Activated CD8-positive, alpha-beta T cell treated with anti-CD3 and anti-CD28 coated beads for 36 hours (primary cell): ENCODE measurements at places on chromosomes 1 and 21.
A peak's percentile ranks its signal among the peaks of the same experiment; 100 is the strongest.

GRCh38 chr1:69914976-69915765, 290.2 kb downstream of the LRRC40 start:
- no peak for DNase-seq
- no peaks in the 10 kb centered on the region for H3K27me3 ChIP-seq
- H3K27ac ChIP-seq: no peak overlapping the region
- H3K4me1 ChIP-seq: no peaks in the 10 kb centered on the region
- H3K4me3 ChIP-seq: no peak overlapping the region
- H3K36me3 ChIP-seq: no peaks in the 10 kb centered on the region

GRCh38 chr1:71295350-71295749, 214.5 kb upstream of the ZRANB2 start:
- H3K27me3 ChIP-seq: no peaks in the 10 kb centered on the region
- no peaks in the 10 kb centered on the region for H3K36me3 ChIP-seq
- no peaks in the 10 kb centered on the region for H3K4me1 ChIP-seq
- no peak overlapping the region for H3K4me3 ChIP-seq
- DNase-seq: no peak

DNA sequence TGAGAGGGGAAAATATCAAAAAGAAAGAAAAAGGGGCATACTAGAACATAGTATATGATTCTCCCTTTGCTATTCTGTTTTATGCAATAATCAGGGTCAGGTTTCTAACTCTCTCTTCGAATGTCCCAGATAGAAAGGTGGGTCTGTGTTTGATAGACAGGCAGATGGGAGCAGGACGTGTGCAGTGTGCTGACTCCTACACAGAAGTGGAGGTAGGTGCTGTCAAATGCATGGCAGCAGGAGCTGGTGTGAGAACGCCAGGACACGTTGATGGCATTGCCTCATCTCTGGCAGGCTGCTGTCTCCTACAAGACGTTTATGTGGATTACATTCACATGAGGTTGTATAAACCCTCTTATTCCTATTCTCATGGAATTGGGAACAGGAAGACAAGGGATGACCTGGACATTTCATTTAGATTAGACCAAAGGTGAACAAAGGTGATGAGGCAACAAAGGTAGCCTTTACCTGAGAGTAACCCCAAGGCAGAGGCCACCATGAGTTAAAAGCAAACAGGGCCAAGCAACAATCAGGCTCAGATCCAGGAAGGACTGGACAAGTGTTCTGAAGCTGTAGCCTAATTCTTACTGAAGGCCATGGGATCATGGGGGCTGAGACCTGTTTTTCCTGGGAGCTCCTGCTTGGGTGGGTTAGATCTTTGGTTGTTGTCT, 37.8 kb downstream of the KCNK1 start:
- peaks cover 4% of the 10 kb centered on the region for H3K27me3 ChIP-seq
- no peaks in the 10 kb centered on the region for H3K4me1 ChIP-seq
- H3K36me3 ChIP-seq: no peaks in the 10 kb centered on the region
- DNase-seq: no peak

- no peak overlapping the region for H3K4me3 ChIP-seq
- DNase-seq: no peak
- H3K36me3 ChIP-seq: no peaks in the 10 kb centered on the region
- peaks cover 2% of the 10 kb centered on the region for H3K27me3 ChIP-seq
Observed at GRCh38 chr1:158706096-158706495, 5.6 kb upstream of the OR6K2 start.

GRCh38 chr21:36852293-36852692, 114.2 kb downstream of the HLCS start:
- no peaks in the 10 kb centered on the region for H3K27me3 ChIP-seq
- no peak for DNase-seq
- H3K4me1 ChIP-seq: peaks cover 11% of the 10 kb centered on the region
- H3K4me3 ChIP-seq: no peak overlapping the region
- H3K36me3 ChIP-seq: no peaks in the 10 kb centered on the region
- H3K27ac ChIP-seq: no peak overlapping the region

- DNase-seq: no peak
- no peak overlapping the region for H3K27ac ChIP-seq
- no peaks in the 10 kb centered on the region for H3K4me1 ChIP-seq
- no peak overlapping the region for H3K4me3 ChIP-seq
- H3K27me3 ChIP-seq: no peaks in the 10 kb centered on the region
- H3K36me3 ChIP-seq: no peaks in the 10 kb centered on the region
Observed at GRCh38 chr1:15393475-15394257, 16.0 kb upstream of the EFHD2 start.

DNA sequence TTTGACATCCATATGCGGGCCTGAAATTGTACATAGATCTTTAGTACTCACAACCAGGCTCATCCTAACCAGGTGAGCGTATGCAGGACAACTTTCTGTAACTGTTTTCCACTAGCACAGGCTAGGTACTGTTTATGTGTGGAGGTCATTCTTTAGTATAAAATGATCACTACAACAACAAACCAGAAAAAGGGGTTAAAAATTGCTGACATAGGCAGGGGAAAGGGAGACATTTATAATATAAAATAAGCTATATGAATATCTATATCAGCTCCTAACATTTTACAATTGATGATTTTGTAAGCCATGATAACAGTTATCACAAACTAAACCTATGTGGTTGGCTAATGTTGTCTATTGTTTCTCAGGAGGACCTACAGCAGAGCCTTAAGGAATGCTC, 37.6 kb downstream of the RGS5 start:
- no peak for DNase-seq

- no peaks in the 10 kb centered on the region for H3K4me1 ChIP-seq
- H3K27me3 ChIP-seq: no peaks in the 10 kb centered on the region
- H3K4me3 ChIP-seq: no peak overlapping the region
Observed at GRCh38 chr1:232476538-232476950, 153.4 kb downstream of the SIPA1L2 start.

DNA sequence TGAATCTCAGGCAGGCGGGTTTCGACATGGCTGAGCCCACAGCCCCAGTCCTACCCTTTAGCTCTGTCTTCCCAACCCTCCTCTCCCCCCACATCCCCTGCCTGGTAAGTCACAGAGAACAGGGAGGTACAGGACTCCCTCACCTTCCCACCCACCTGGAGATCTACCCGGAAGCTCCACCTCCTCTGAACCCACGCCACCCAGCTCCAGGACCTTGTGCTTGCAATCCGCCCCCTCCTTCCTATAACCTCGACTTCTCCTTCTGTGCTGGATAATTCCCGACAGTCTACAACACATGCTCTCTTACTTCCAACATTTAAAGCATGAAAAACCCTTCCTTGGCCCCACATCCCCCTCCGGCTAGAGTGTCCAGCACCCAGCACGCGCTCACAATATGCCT, 22.3 kb downstream of the KIF17 start:
- DNase-seq: no peak
- H3K27ac ChIP-seq: no peak overlapping the region
- no peaks in the 10 kb centered on the region for H3K27me3 ChIP-seq

DNA sequence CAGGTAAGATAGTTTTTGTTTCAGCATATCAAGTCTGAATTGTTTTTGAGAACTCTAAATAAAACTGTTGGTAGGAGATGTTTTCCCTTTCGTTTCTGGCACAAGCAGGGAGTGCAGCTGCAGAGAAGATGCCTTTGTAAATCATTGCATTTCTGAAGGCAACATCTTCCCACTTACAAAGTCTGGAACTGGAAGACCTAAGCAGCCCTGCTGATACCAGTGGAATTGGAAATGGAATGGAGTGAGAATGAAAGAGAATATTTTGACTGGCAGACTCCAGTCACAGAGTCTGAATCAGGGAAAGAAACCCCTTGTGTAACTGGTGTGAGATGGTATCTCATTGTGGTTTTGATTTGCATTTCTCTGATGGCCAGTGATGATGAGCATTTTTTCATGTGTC, 815.6 kb downstream of the LTN1 start:
- H3K4me3 ChIP-seq: no peak overlapping the region
- no peak for DNase-seq
- no peaks in the 10 kb centered on the region for H3K36me3 ChIP-seq

GRCh38 chr1:30191154-30191702, 532.2 kb downstream of the MATN1 start:
- H3K27me3 ChIP-seq: peaks cover 10% of the 10 kb centered on the region
- no peak overlapping the region for H3K4me3 ChIP-seq
- DNase-seq: peak; percentile 38
- H3K27ac ChIP-seq: no peak overlapping the region
- H3K4me1 ChIP-seq: peaks cover 6% of the 10 kb centered on the region
- no peaks in the 10 kb centered on the region for H3K36me3 ChIP-seq

GRCh38 chr21:26473471-26473870, 99.6 kb downstream of the CYYR1 start:
- DNase-seq: peak; percentile 2
- no peaks in the 10 kb centered on the region for H3K36me3 ChIP-seq
- H3K27ac ChIP-seq: no peak overlapping the region
- no peak overlapping the region for H3K4me3 ChIP-seq
- H3K27me3 ChIP-seq: no peaks in the 10 kb centered on the region

DNA sequence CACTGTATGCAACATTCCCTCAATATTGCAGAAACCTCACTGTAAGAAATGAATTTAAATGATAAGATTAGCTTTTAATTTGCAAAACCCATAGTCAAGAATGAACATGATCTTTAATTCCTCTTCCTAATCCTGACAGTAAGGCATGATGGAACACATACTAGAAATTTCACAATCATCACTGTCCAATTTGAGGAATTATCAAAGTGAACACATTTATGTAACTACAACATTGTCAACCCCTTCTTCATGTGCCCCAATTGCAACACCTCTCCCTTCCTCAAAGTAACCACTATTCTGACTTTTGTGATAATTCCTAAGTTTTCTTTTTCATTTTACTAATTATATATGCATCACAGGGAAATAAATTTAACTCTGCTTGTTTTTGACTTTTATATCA, 103.1 kb downstream of the LHX8 start:
- no peak overlapping the region for H3K4me3 ChIP-seq
- H3K4me1 ChIP-seq: no peaks in the 10 kb centered on the region
- H3K27ac ChIP-seq: no peak overlapping the region

GRCh38 chr1:17895986-17896385, 140.9 kb downstream of the ACTL8 start:
- no peaks in the 10 kb centered on the region for H3K4me1 ChIP-seq
- DNase-seq: no peak
- H3K27me3 ChIP-seq: peaks cover 5% of the 10 kb centered on the region
- no peak overlapping the region for H3K27ac ChIP-seq
- H3K4me3 ChIP-seq: no peak overlapping the region
- H3K36me3 ChIP-seq: no peaks in the 10 kb centered on the region

- no peaks in the 10 kb centered on the region for H3K27me3 ChIP-seq
- H3K27ac ChIP-seq: no peak overlapping the region
- H3K4me1 ChIP-seq: peaks cover 14% of the 10 kb centered on the region
- no peak for DNase-seq
- H3K4me3 ChIP-seq: no peak overlapping the region
Observed at GRCh38 chr1:159889821-159890252, 10.1 kb downstream of the CFAP45 start.

DNA sequence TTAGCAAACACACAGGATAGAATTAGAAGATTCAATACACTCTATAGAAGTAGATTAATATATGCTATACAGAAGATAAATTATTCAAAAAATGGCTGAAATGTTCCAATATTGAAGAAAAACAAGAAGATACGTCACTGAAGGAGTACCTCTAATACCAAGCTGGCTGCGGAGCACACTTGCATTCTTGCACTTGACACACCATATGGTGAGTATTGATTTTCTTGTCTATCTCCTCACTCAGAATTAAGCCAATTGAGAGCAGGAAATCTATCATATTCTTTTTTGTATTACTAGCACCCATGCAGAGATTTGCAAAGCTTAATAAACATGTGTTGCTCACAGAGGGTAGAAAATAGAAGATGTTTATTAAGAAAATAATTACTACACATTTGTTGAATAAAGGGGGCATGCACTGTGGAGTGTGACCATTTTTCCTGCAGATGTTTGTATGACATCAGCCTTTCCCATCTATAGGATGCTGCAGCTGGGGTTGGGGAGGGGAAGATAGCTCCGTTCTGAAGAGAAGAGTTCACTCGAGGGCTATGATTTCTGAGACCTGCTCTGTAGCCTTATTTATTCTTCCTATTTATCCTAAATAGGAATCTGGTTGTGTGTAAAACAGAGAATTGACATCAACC, 318.1 kb downstream of the HHIPL2 start:
- no peak overlapping the region for H3K27ac ChIP-seq
- no peak overlapping the region for H3K4me3 ChIP-seq

- H3K4me1 ChIP-seq: peaks cover 33% of the 10 kb centered on the region
- DNase-seq: peak; percentile 78
- peaks cover 12% of the 10 kb centered on the region for H3K36me3 ChIP-seq
- H3K27ac ChIP-seq: peak overlapping the region; percentile 82
Observed at GRCh38 chr1:44786138-44786840, 1.7 kb downstream of the BEST4 start.

GRCh38 chr1:25356848-25357247, 18.7 kb downstream of the TMEM50A start:
- H3K27me3 ChIP-seq: no peaks in the 10 kb centered on the region
- peaks cover 33% of the 10 kb centered on the region for H3K36me3 ChIP-seq
- no peak overlapping the region for H3K4me3 ChIP-seq
- DNase-seq: no peak
- peak overlapping the region; percentile 81 for H3K27ac ChIP-seq
- peaks cover 43% of the 10 kb centered on the region for H3K4me1 ChIP-seq

GRCh38 chr1:38541223-38541622, 318.3 kb downstream of the RRAGC start:
- no peak overlapping the region for H3K27ac ChIP-seq
- H3K27me3 ChIP-seq: peaks cover 14% of the 10 kb centered on the region
- no peaks in the 10 kb centered on the region for H3K4me1 ChIP-seq
- no peak overlapping the region for H3K4me3 ChIP-seq
- no peak for DNase-seq
- no peaks in the 10 kb centered on the region for H3K36me3 ChIP-seq

GRCh38 chr1:159307346-159308020, 5.3 kb downstream of the FCER1A start:
- no peak for DNase-seq
- no peak overlapping the region for H3K4me3 ChIP-seq
- H3K36me3 ChIP-seq: no peaks in the 10 kb centered on the region
- no peak overlapping the region for H3K27ac ChIP-seq
- no peaks in the 10 kb centered on the region for H3K4me1 ChIP-seq

GRCh38 chr21:45022348-45022675, 52.1 kb upstream of the ADARB1 start:
- H3K4me3 ChIP-seq: no peak overlapping the region
- H3K27me3 ChIP-seq: peaks cover 13% of the 10 kb centered on the region
- H3K36me3 ChIP-seq: peaks cover 2% of the 10 kb centered on the region
- no peak for DNase-seq
- H3K27ac ChIP-seq: no peak overlapping the region
- H3K4me1 ChIP-seq: no peaks in the 10 kb centered on the region

GRCh38 chr1:30986755-30987154, 78.2 kb upstream of the SDC3 start:
- no peak overlapping the region for H3K4me3 ChIP-seq
- H3K4me1 ChIP-seq: peaks cover 64% of the 10 kb centered on the region
- H3K27me3 ChIP-seq: no peaks in the 10 kb centered on the region
- peaks cover 50% of the 10 kb centered on the region for H3K36me3 ChIP-seq
- H3K27ac ChIP-seq: no peak overlapping the region

DNA sequence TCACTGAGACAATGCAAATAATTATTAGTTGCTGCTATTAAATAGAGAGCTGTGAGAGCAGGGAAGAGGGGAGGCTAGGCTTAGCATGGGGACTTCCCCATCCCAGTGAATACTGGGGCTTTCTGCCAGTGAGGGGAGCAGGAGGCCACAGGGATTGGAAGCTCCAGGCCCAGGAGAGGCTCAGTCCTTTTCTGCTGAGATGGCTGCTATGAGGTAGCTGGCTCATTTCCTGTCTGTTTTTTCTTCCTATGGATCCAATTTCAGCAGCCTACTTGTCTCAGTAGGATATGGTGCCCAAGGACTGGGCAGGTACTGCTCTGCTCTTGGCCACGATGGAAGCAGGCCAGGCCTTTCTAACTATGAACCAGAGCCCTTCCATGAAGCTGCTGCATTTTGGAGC, 10.0 kb downstream of the STMN1 start:
- no peak overlapping the region for H3K4me3 ChIP-seq
- H3K27me3 ChIP-seq: no peaks in the 10 kb centered on the region
- H3K4me1 ChIP-seq: peaks cover 24% of the 10 kb centered on the region
- no peak for DNase-seq
